Smooth muscle cell of bladder (primary cell): ENCODE measurements at places on chromosomes 1 and 21. TPM values are rescaled to one million over a fixed set of nuclear protein-coding genes. Genes with fewer than 3 reads are reported as not detected.

Gene ARHGEF11
- 29.6 and 34.9 TPM in 2 replicates for total RNA-seq

Gene CD46
- total RNA-seq = 133 and 206 TPM in 2 replicates

Gene CD164L2
- total RNA-seq = not detected in 2 replicates

Gene RAB25
- not detected in 2 replicates for total RNA-seq

Gene CA14
- not detected in 2 replicates for total RNA-seq

Gene ADGRL4
- 4.3 and 9.5 TPM in 2 replicates for total RNA-seq

Gene NUAK2
- 3.9 and 4.8 TPM in 2 replicates for total RNA-seq

Gene MPZL1
- total RNA-seq = 192 and 207 TPM in 2 replicates

Gene TFAP2E
- under 0.01 and 0.18 TPM in 2 replicates for total RNA-seq

Gene CD1E
- not detected in 2 replicates for total RNA-seq

Gene TACSTD2
- total RNA-seq = 0.09 and 0.14 TPM in 2 replicates

Gene CC2D1B
- 22.5 and 28.6 TPM in 2 replicates for total RNA-seq

Gene AURKAIP1
- 93.0 and 96.6 TPM in 2 replicates for total RNA-seq

Gene FCGR3A
- not detected in 2 replicates for total RNA-seq

Gene OR2G6
- total RNA-seq = not detected in 2 replicates

Gene SLC1A7
- total RNA-seq = 1.00 and 5.8 TPM in 2 replicates

Gene HSD3B2
- not detected in 2 replicates for total RNA-seq

Gene NCMAP
- not detected in 2 replicates for total RNA-seq

Gene OR2T6
- not detected in 2 replicates for total RNA-seq

Gene PTGFRN
- 47.2 and 58.6 TPM in 2 replicates for total RNA-seq

Gene UBXN10
- under 0.01 and 0.14 TPM in 2 replicates for total RNA-seq

Gene HAO2
- not detected in 2 replicates for total RNA-seq

Gene RGS13
- 0.14 and 0.28 TPM in 2 replicates for total RNA-seq

Gene SNX7
- total RNA-seq = 48.1 and 52.4 TPM in 2 replicates

Gene SMPDL3B
- under 0.01 TPM in 1 of 2 replicates, not detected in the other for total RNA-seq

Gene AADACL4
- under 0.01 and 0.83 TPM in 2 replicates for total RNA-seq

Gene KCNA10
- under 0.01 TPM in 1 of 2 replicates, not detected in the other for total RNA-seq

Gene FMO5
- 0.71 and 0.92 TPM in 2 replicates for total RNA-seq

Gene SPRR1A
- total RNA-seq = not detected in 2 replicates

Gene CNIH3
- total RNA-seq = 3.6 and 6.8 TPM in 2 replicates

Gene GNAT2
- total RNA-seq = 0.28 and 0.37 TPM in 2 replicates

Gene IBA57
- total RNA-seq = 2.1 and 3.0 TPM in 2 replicates

Gene TSNAX
- 39.3 and 40.1 TPM in 2 replicates for total RNA-seq

Gene RNU5D-1
- not detected in 2 replicates for total RNA-seq

Gene PAQR6
- total RNA-seq = 0.14 and 0.28 TPM in 2 replicates
